ENCODE measurements at places on chromosomes 5 and 9.

DNA sequence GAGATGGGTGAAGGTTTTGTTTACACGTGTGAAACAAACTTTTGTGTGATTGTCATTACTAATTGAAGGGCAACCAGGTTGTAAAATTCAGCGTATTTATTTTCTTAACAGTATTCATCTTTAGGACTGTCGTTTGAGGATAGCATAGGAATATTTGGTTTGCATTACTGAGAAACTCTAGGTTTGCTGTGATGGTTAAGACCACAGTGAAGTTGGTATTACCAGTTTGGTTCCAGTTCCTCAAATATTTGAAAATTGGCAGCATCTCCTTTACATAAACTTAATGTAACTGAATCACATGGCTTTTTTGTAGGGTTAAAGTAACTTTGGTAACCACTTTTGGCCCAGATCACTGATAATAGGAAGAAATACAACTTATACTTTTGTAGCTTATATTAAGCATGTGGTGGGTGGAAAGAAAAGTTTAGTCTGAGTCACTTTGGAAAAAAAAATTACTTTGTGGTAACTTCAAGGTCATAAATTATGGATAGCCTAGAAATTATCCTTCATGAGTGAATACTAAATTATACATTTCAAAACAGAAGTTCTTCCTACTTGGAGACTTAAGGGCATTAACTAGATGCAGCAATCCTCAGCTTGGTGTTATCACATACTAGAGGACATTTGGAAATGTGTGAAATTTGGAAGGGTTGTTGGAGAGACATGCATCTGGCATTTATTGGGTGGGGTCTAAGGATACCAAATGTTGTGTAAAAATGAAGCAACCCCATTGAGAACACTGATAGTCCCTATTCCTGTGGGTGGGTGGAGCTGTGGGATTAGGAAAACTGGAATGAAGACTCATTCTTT lies 33.9 kb downstream of the G3BP1 start:
- peak; percentile 73 for DNase-seq

DNA sequence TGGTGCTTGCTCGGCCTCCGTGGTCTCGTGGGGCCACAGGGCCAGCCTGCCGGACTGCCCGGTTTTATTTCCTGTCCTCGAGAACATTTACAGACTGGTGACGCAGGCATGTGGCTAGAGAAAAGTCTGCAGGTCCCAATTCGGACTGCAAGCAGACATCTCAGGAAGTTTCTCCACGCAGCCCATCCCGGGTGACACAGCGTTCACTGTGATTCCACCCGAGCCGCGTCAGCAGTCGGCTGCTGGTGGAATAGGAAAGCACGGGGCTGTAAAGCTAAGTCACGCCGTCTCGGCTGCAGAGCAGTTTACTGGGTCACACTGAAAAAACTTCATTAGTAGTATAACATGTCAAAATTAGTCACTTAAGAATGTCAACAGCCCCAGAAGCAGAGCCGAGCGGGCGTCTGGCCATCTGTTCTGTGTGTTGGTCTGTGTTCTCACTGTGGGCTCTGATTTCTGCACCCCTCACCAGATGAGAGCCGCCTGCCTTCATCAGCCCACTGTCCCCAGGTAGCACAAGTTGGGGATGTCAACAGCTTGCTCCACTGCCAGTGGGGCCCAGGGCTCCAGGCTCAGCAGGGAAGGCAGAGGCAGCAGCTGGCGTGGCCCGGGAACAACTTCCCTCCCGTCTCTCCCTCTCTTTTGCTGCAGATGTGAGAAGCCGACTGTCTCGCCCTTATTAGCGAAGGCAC lies 363.7 kb downstream of the IRX2 start:
- DNase-seq = no peak

GRCh38 chr9:12554636-12555035 lies 138.5 kb upstream of the TYRP1 start:
- DNase-seq = no peak

- no peak for DNase-seq
These were observed 70.6 kb downstream of the RXRA start for GRCh38 chr9:134396825-134397224.

GRCh38 chr5:88244686-88245085 lies 24.0 kb downstream of the TMEM161B start:
- DNase-seq = no peak

DNA sequence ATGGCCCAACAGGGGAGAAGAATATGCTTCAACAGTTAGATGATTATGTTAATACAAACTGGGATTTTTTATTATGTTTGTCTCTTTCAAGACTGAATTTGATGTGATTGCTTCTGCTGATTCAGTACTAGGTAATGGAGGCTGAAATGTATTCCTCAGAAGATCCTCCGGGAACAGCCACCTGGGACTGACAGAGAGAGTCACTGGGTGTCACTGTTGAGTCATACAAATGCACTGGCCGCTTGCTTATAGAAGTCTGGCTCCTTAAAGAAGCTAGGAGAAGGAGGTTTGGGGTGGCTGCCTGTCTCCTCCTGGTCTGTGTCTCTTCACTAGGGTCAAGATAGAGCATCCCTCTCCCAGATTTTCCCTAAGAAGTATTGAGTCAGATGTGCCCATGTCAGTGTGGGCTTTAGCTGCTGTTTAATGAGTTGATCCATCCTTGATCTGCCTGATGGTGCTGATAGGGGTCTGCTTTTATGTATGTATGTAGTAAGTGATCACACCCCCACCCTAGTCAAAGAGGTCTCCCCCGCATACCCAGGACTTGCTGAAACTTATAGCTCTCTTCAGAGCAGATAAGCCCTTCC lies 773.4 kb downstream of the BRINP1 start:
- DNase-seq = peak; percentile 29

DNA sequence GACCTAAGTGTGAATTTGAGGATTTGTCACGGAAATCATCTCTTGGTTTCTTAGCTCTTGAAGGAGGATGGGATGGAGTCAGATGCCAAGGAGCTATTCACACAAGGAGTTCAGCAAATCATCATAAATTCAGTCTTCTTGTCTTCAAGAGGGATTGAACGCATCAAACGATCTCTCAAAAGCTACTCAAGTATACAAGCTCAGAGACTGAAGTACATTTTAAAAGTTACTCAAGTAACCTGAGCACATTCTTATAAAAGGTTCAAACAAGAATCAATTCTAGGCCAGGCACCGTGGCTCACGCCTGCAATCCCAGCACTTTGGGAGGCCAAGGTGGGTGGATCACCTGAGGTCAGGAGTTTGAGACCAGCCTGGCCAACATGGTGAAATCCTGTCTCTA lies 21.1 kb upstream of the GOLPH3 start:
- DNase-seq = no peak

- DNase-seq = peak; percentile 78
These were observed 111.7 kb downstream of the NXNL2 start for GRCh38 chr9:88646539-88647300.

DNA sequence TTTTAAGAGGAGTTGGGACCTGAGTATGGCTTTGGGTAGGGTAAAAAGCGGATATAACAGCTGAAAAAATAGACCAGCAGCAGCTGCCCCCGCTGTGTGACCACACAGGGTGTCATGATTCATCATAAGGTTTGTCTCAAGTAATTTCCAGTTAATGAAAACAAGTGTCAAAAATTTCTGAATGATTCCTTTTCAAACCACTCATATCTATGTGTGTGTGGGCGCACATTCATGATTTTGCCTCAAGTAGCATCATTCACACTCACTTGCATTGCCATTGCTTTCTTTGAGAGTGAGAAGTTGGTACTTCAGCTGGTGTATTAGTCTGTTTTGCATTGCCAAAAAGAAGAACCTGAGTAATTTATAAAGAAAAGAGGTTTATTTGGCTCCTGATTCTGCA lies 12.1 kb upstream of the TNFAIP8 start:
- peak; percentile 34 for DNase-seq

DNA sequence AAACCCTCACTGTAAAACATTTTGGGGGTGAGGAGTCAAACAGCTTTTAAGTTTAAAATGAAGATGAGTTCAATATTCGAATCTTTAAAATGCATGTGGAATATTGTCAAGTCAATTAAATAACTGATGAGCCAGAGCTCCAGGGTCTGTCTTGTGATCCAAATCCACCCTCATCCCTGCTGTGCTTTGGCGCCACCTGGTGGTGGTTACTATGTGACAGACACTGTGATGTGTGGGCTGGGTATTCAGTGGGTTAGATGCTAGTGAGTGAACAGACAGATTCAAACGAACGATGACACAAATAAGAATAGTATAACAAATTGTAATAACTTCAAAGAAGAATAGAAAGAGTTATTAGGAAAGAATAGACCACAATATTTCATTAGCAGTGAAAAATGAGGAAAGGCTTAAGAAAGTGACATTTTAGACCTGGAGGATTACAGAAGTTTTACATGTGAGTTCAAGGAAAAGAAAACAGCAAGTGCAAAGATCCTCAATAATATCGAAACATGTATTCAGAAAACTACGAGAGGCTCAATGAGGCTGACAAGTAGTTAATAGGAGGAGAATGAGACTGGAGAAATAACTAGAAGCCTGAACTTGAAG lies 51.4 kb upstream of the CHSY3 start:
- peak; percentile 32 for DNase-seq

- no peak for DNase-seq
These were observed 269.4 kb upstream of the MVB12B start for GRCh38 chr9:126057121-126057825.

DNA sequence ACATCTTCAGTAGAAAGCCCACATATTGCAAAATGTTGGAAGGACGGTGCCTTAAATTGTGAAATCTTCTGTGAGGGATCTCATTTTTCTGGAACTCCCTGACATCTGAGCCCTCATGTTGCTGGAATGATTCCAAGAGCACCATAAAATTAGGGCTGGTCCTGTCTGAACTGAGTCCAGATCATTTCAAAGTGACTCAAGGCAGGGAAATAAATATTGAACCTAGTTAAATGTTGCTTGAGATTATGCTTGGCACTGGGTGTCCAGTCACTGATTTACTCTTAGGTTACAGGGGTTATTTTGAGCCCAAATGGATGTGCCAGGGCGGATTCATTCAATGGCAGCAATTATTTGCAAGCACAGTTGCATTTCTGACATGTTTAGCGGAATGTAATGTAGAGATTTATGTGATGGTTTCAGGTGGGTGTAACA lies 437.0 kb downstream of the PIK3R1 start:
- peak; percentile 94 for DNase-seq

GRCh38 chr5:33594006-33594405 lies 153.2 kb downstream of the TARS1 start:
- peak; percentile 18 for DNase-seq

DNA sequence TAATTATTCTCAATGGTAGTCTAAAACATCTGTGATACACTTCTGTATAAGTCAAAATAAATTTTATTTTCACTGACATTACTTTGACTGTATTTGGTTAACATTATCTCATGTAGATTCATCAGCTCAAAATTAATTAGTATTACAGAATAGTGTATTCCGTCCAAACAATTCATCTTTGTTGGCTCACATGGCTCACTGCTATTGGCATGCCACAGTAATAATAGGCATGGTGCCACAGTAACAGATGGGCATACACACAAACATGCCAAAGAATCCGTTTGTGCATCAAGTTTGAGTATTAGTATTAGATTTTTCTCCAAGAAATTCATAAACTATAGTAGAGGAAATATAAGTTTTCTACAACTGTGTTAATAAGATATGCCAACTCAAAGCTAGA lies 14.2 kb downstream of the AP3B1 start:
- DNase-seq = no peak

- DNase-seq = no peak
These were observed 741.8 kb downstream of the CDH12 start for GRCh38 chr5:22111320-22111719.

DNA sequence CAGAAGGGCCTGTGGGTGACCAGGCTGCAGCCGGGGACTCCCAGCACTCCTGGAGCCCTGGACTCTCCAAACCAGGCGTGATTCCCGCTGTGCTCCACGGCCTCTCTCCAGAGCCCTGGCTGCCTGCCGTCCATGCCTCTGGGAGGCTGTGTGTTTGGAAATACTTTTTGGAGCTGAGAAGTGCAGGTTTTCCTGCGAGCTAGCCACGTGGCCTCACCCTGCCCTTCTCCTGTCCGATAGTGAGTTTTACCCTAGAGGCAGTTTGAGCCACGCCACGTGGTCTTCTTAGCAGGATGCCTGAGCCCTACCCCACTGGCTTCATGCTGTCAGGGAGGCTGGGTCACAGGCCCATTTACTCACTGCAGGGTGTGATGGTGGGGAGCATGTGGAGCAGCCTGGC lies 71.3 kb downstream of the COL5A1 start:
- no peak for DNase-seq

DNA sequence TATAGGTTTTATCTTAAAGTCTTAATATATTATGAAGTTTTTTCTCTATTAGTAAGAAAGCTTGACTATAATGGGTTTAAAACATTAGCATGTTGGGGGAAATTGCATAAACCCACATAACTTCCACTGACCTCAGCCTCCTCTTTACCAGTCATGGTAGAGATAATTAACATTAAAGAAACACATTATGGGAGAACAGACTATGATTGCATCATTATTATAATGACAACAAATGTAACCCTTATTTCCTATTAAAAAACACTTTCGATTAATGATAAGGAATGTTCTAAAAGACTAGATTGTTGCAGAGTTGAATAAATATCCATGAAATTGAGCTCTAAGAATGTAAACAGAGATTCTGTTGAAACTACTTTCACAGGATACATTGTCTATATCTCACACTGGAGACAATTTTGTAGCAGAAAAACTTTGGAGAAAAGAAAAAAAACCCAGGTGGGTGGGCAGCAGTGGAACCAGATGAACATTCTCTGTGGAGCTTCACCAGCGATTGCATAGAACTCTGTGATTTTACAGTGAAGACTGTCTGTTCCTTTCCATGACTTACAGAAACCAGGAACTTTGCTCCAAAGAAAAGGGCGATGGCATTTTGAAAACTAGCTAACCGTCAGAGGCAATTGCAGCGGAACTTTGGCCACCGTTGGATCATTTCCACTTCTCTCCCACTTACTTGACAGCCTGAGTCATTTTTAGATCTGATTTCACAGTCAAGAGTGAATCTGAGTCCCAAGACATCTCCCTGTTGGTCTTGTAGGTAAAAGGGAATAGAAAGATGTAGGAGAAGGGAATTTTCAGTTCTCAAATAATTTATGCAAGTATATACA lies 21.0 kb upstream of the ERAP2 start:
- peak; percentile 35 for DNase-seq

GRCh38 chr5:96776621-96777020 lies 31.1 kb downstream of the ERAP1 start:
- no peak for DNase-seq

DNA sequence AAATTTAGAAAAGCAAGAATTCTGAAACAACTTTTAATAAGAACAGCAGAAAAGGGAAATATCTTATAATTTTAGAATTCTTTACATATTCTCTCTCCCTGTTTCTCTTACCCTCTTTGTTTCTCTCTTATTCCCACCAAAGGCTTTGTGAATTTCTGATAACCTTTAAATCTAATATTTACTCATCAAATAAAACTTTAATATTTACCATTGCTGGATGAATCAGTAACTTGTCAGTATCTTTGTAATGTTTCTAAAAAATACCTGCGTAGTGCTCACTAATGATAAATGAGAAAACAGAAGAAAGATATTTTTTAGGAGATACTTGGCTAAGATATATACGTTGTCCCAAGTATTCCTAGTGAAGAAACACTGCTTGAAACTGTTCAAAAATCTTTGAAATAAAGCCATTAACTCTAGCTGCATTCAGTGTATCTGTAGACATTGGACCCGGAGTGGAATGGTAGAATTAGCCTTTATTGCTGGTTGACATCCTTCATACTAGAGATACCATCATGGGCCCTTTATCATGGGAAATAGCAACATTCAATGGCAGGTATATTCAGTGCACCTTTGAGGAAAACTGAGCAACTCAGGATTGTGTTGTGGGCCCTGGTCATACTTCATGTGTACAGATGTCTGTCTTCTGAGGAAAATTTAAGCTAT lies 2160.4 kb downstream of the MAT2B start:
- DNase-seq = no peak

GRCh38 chr5:109121225-109121624 lies 288.5 kb downstream of the PJA2 start:
- DNase-seq = no peak

Measured in foreskin fibroblast (primary cell).